ENCODE measurements at places on chromosomes 12 and 14. TPM values are rescaled to one million over a fixed set of nuclear protein-coding genes. Genes with fewer than 3 reads are reported as not detected.

The TMEM30B gene
- polyA plus RNA-seq: 13.7 TPM

The PLEKHG7 gene
- 0.76 TPM for polyA plus RNA-seq

The HOXC6 gene
- polyA plus RNA-seq: 23.3 TPM

The TAS2R7 gene
- not detected for polyA plus RNA-seq

The CERS5 gene
- 84.5 TPM for polyA plus RNA-seq

The ADAM21 gene
- polyA plus RNA-seq: 0.37 TPM

The HOTAIR gene
- 1.1 TPM for polyA plus RNA-seq

The ANO4 gene
- 0.54 TPM for polyA plus RNA-seq

The JPH4 gene
- polyA plus RNA-seq: 10.3 TPM

The NTS gene
- polyA plus RNA-seq: 6.6 TPM

The SLCO1B1 gene
- polyA plus RNA-seq: not detected

The A2ML1 gene
- polyA plus RNA-seq: 0.11 TPM

The TTC9 gene
- polyA plus RNA-seq: 3.7 TPM

The YLPM1 gene
- 88.8 TPM for polyA plus RNA-seq

The KRT79 gene
- not detected for polyA plus RNA-seq

The ZDHHC22 gene
- polyA plus RNA-seq: 0.41 TPM

The JKAMP gene
- polyA plus RNA-seq: 80.3 TPM

The CLECL1 gene
- polyA plus RNA-seq: 0.41 TPM

The PLEKHH1 gene
- polyA plus RNA-seq: 37.5 TPM

The TAS2R9 gene
- polyA plus RNA-seq: not detected

The NOXRED1 gene
- 2.2 TPM for polyA plus RNA-seq

Data from right renal cortex interstitium (tissue), 3 donors.